ENCODE measurements at places on chromosomes 5 and 9. TPM values are rescaled to one million over a fixed set of nuclear protein-coding genes. Genes with fewer than 3 reads are reported as not detected.

Gene SLC46A2
- not detected for total RNA-seq

Gene ANKRD18B
- 0.87 TPM for total RNA-seq

Gene AFAP1L1
- 5.1 TPM for total RNA-seq

Gene ALDOB
- not detected for total RNA-seq

Gene LHX3
- total RNA-seq = under 0.01 TPM

Gene ATP10B
- total RNA-seq = not detected
